ENCODE measurements at places on chromosomes 7 and 10.

- DNase-seq = no peak
These were observed 180.5 kb upstream of the PRSS58 start for GRCh38 chr7:142438235-142438922.

DNA sequence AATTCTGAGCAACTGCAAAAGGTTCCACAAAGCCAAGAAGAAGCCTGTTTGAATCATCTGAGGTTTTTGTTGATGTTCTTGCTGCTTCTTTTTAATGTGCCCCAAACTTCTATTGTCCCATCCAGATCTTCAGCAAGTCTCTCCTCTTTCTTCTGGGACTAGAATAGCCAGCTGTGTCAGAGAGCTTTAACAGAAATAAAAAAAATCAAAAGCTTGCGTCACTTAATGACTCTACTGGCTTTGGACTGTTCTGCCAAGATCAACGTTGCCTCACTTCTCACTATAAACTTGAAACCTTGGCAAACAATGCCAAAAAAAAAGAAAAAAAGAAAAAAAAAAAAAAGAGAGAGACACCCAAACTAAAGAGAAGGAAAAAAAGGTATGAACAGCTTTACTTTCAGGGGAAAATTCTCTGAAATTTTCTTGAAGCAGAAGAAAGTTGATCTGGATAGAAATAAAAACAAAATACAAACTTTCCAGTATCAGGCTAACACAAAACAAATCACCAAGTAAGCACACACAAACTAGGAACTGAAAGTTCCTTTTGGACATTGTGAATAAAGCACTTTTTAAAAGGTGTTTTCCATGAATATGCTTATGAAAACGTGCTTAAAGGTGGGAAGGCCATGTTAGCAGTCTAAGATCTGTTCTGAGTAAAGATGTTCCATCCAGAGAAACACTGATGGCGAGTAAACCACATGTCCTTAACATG lies 14.8 kb downstream of the USP54 start:
- no peak for DNase-seq

DNA sequence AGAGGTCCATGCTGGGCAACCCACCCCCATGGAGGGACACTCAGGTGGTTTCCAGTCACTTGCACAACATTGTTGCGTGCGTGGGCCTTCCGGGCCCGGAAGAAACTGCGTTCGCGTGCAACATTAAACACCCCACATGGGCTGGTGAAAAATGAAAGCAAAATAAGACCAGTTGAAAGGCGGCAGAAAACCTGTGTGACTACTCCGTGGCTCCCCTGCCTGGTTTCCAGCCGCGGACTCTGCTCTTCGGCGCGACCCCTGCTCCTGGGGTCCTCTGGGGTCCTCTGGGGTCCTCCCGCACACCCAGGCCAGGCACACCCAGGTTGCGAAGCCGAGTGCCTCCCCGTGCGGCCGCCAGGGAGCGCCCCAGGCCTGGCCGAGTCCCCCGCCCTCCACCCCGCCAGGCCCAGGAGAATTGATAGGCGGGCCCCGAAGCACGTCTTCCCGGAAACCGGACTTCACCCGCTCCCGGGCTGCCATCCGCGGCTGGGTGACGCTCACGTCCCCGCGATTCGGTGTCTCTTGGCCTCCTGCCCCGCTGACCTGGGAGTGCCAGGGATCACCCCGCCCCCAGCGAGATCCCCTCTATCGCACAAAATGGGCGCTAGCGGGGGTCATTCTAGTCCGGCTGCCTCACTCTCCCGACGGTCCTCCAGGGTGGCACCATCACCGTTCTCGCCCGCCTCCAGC lies 1.9 kb upstream of the SH2D4B start:
- DNase-seq = no peak

DNA sequence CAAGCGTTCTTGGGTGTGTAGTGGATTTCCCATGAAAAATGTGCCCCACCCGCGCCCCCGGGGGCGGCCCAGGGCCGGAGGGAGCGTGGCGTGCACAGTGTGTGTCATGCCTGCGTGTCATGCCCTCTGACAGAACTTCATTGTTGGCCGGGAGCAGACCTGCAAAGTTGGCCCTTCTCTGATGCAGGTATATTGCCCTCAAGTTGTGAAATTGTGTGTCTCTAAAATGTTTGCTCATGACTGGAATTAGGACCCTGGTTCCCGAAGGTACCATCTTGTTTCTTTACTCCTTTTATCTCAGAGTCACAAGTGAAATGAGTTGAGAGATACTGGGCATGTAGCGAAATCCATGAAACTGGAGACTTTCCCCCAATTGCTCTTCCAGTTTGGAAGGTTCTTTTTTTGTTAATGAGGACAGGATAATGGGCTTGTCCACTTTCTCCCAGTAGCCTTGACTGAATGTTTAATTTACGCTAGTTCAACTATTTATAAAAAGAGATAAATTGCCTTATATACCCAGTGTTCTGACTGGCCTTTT lies 26.2 kb downstream of the ADK start:
- no peak for DNase-seq

GRCh38 chr7:8177109-8177933 lies 84.6 kb downstream of the ICA1 start:
- no peak for DNase-seq

DNA sequence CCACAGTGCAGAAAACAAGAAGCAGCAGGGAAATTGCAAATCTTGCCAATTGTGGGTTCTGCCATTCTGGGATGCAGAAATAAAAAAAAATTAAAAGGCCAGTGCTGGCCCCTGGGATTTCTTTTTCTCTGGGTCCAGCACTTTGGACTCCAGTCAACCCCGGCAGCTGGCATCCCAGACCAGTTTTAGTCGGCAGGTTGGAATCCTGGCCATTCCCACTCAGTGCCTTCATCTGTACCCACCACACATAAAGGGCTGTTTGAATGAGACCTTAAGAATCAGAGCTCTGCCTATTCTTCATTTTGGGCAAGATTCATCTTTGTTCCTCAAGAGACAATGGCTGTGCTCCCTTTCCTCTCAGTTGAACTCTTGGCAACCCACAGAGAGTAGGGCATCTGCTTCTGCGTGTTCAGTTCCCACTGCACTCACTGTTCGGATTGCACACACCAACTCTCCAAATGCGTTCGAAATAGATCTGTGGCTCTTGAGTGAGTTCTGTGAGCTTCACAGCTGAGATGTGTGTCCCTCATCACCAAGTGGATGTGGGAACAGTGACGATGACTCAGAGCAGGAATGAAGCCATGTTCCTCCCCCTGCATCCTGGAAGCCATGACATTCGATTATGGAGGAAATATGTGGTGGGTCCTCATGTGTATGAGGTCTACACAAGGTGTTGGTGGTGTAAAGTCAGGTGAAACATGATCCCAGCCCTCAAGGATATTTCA lies 63.0 kb upstream of the EGFR start:
- DNase-seq = no peak

All from activated CD8-positive, alpha-beta memory T cell treated with anti-CD3 and anti-CD28 coated beads for 1 hour (primary cell).